ENCODE measurements at places on chromosomes 6 and 20.

- no peak for DNase-seq
Measured at GRCh38 chr6:167153521-167153959, 4.2 kb downstream of the GPR31 start.

GRCh38 chr6:88167352-88167937 is 1.3 kb upstream of the CNR1 start:
- no peak for DNase-seq

GRCh38 chr20:22248051-22248667 is 336.2 kb downstream of the FOXA2 start:
- DNase-seq = no peak

GRCh38 chr20:57381596-57382503 is 9.3 kb upstream of the RBM38 start:
- DNase-seq = no peak

- DNase-seq = no peak
Measured at GRCh38 chr20:50728981-50729874, 2.2 kb upstream of the PARD6B start.

DNA sequence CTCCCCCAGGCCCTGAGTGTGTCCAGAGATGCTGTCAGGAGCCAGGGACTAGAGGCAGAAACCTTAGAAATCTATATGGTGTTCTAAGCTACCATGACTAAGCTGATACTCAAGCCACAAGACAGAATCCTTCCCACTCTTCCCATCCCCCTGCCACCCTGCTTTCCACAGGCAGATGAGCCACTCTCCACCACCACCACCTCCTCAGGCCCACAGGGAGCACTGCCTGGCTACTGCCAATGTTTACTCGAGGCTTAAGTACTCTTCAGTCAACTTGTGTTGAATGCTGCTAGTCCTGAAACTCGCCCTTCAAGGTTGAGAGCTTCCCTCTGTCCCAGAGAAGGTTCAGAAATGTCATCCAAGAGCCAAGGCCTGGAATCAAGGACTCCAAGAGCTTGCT is 56.2 kb downstream of the CENPW start:
- DNase-seq = no peak

DNA sequence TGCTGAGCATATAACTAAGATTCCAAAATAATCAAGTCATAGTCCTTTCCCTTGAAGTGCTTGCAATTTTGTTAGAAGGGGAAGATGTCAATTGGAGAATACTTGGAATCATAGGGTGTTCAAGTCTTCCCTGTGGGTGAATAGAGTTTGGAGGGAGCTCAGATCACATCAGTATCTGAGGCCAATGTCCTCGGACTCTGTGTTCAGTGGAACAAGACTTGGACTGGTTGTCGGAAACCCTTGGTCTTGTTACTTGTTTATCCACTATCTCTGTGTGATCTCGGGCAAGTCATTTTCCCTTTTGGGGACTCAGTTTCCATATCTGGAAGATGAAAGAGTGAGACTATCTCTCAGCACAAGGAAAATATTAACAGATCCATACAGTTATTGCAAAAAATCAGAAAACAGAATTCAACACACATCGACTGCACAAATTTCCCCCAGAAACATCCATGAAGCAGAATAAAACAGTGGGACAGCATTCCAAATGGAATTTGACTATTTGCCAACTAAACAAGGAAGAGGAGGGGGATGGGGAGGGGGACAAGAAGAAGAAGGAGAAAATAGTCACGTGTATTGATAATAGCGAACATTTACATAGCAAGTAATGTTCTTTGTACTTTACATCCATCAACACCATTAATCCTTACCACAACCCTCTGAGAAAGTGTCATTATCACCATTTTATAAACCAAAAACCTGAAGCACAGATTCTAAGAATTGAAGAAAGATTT is 3.9 kb upstream of the EDEM2 start:
- no peak for DNase-seq

DNA sequence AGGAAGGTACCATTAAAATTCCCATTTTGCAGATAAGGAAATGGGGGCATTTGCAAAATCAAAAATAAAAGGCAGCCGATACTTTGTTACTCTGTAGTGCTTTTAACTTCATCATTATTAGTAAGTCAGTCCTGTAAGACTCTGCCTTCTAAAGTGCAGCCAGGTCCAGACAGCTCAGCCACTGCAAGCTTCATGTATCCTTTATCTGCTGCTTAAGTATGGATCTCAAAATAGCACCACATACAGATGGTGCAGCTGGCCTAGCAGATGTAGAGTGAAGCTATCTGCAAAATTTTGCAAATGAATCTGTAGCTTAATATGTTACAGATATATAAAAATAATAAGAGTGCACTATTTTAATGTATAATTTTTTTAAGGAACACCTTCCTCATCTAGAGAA is 53.4 kb downstream of the NUS1 start:
- no peak for DNase-seq

DNA sequence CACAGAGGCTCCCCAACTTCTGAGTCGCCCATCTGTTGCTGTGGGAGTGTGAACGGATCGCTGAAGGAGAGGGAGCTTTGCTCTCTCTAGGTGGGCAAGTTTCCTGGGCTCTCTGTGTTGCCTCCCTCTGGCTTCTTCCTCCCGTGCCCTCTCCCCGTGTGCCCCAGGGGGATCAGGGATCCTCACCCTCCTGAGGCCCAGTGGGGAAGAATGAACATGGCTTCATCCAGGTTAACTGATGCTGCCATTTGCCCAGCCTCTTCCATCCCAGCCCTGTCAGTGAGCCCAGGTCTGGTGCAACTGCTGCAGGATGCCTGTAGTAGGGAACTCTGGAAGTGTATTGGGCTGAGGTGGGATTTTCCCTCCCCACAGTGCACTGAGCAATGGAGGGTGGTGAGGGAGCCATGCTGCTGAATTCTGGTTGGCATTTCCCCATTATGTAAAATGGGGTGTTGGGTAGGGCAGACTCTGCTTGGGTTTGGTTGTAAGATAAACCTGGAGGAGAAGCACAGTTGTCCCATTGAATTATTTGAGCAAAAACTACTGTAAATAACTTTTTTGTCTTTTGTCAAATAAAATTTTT is 12.1 kb upstream of the RAB5IF start:
- no peak for DNase-seq

DNA sequence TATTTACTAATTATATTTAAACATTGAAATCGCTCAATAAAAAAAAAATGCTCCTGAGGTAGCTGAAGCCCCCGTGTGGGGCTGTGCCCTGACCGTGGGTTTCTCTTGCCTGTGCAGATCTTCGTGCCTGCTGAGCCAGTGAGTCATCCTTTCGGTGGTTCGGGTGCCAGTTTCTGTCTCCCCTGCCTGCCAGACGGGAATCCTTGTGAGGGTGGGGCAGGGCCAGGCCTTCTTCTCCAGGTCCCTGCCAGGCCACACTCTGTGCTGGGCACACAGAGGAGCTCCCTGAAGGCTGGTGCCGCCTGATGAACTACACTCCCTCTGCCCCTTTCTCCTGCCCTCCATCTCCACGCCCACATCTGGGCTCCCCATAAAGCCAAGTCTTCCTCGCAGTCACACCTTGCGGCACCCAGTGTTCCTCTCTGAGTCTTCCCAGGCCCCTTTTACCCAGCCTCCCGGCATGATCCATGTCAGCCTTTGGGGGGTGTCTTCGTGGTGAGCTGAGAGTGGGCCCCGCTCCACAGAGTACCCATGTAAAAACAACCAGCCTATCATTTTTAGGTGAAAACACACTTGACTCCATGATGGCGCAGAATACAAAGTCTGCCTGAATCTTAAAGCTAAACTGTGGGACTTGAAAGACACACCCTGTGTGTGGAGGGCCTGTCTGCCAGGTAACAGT is 19.3 kb downstream of the FGD2 start:
- DNase-seq = no peak

DNA sequence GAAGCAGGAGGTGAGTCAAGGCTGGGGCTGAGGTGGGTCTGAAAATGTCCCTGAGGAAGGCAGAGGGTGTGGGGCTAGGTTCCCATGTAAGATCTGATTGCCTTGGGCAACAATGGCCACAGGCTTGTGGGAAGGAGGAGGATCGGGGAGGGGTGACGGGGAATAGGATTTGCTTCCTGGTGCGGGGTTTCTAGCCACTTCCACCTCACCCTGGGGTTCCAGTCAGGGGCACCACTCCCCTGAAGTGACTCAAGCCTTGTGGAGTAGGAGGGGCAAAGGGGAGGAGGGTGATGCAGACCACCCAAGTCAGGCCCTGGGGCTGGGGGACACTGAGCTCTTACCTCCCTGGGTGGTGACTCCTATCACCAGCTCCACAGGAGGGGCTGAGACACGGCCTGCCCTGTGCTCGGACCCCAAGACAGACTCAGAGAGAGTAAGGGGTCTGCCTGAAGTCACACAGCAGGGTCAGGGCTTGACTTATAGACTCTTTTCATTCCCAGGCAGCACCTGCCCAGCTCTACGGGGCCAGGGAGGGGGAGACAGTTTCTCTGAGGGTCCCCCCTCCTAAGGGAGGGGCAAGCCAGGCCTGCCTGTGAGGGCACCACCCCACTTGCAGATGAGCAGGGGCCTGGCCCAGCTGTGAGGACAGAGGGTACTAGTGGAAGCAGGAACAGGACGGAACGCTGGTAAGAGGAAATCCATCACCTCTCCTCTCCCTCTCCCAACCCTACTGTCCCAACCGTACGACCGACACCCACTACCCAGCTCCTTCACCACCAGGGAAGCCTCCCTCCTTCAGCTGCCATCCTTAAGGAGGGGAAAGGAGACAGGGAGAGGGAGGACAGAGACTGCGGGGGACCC is 12.4 kb upstream of the SPDEF start:
- DNase-seq = no peak

- DNase-seq = no peak
Measured at GRCh38 chr6:5173810-5174209, 86.9 kb downstream of the LYRM4 start.

- no peak for DNase-seq
Measured at GRCh38 chr6:107729098-107729497, 95.0 kb downstream of the SCML4 start.

DNA sequence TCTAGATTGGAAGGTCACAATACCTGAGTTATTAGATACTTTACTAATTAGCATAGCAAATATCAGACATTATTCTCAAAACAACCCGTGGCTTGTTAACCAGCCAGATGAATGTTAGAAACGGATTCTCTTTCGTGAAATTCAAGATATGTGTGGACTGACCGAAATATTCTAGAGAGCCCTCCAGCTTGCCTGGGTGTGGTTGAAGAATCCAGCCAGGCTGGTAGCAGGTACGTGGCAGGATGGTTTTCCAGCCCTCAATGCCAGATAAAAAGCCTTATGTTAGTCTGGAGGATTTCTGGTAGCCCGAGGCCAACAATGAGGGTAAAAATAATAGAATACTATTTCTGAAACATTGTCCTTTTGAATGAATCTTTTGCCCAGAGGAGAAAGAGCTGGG is 19.3 kb downstream of the ECT2L start:
- no peak for DNase-seq

DNA sequence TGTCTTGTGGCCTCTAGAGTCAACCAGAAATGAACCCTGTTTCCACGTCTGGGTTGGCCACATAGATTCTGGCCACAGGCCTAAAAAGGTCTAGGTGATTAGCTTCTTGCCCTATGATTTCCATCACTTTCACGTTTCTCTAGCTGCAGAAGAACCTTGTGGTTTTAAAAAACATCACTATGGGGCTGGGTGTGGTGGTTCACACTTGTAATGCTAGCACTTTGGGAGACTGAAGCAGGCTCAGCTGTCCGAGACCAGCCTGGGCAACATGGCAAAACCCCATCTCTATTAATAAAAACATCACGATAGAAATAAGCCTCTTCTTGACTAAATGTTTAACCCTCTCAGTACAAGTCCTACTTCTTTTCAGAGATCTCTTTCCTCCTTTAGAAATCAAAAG is 27.6 kb downstream of the POLR1C start:
- DNase-seq = no peak

GRCh38 chr6:56890066-56890465 is 64.8 kb upstream of the BEND6 start:
- no peak for DNase-seq

GRCh38 chr6:100220543-100220942 is 226.5 kb upstream of the MCHR2 start:
- DNase-seq = no peak

GRCh38 chr6:168109171-168109570 is 30.2 kb upstream of the FRMD1 start:
- no peak for DNase-seq

DNA sequence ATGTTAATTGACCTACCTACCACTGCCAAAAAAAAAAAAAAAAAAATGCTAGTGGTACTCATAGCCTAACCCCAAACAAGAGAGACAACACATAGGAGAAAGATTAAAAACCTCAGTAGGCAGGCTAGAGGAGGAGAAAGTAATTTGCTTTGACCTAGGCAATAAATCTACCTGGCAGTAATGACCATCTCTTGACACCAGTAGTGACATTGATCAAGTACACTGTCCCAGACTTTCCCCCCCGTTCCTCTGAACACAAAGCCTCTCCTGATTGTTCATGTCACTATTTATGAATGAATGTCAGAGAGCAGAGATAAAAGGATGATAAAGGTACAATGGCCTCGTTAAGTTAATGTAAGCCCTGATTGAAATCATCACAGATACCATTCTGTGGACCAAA is 746.8 kb downstream of the CBLN4 start:
- DNase-seq = no peak

- DNase-seq = no peak
Measured at GRCh38 chr20:57702091-57702490, 7.7 kb downstream of the PMEPA1 start.

GRCh38 chr6:11672669-11673068 is 105.9 kb downstream of the ADTRP start:
- DNase-seq = no peak

GRCh38 chr20:63058696-63059335 is 52.1 kb upstream of the BHLHE23 start:
- no peak for DNase-seq

GRCh38 chr6:75504465-75505222 is 11.0 kb upstream of the FILIP1 start:
- DNase-seq = no peak

DNA sequence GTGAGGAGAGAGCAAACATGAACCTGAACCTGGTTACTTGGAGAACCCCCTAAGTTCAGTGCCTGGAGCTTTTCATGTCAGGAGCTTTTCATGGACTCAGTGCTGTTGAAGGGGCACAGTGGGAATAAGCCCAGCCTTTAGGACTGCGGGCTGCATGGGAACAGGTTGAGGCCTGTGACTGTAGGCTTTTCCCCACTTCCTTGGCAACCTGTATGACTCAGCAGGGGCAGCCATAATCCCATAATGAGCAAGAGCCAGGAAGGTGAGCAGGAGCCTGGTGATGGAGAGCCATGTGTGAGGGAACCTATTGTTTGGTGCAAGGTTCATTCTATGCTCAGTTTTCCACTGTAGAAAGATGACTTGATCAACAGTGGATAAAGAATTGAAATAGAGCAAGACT is 23.4 kb downstream of the MEP1A start:
- no peak for DNase-seq

- no peak for DNase-seq
Measured at GRCh38 chr6:138588805-138589434, 89.6 kb upstream of the NHSL1 start.

GRCh38 chr6:3744211-3744900 is 7.2 kb downstream of the PXDC1 start:
- DNase-seq = no peak

Measured in cortex of kidney (tissue), 1 donor.